ENCODE measurements at places on chromosomes 3 and 15.

- no peak for DNase-seq
Measured at GRCh38 chr3:151182349-151183079, 20.5 kb downstream of the GPR171 start.

DNA sequence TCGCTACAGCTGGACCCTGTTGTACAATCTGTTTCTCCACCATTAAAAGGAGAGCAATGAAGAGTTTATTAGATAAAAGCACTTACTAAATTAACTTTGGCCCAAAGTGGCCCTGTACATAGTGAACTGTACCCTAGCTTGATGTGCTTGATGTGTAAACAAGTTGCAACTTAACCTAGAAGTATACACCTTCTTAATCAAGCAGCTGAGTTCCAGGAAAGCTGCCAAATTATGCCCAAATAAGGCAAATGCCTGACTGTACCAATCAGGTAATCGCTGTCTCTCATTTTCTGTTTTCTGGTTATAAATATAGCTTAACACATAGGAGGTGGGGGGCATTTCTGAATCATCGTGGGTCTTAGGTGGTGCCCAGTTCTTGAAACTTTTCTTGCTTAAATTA is 704.8 kb upstream of the CBLB start:
- no peak for DNase-seq

- DNase-seq = no peak
Measured at GRCh38 chr3:83002869-83003445, 1241.5 kb upstream of the GBE1 start.

DNA sequence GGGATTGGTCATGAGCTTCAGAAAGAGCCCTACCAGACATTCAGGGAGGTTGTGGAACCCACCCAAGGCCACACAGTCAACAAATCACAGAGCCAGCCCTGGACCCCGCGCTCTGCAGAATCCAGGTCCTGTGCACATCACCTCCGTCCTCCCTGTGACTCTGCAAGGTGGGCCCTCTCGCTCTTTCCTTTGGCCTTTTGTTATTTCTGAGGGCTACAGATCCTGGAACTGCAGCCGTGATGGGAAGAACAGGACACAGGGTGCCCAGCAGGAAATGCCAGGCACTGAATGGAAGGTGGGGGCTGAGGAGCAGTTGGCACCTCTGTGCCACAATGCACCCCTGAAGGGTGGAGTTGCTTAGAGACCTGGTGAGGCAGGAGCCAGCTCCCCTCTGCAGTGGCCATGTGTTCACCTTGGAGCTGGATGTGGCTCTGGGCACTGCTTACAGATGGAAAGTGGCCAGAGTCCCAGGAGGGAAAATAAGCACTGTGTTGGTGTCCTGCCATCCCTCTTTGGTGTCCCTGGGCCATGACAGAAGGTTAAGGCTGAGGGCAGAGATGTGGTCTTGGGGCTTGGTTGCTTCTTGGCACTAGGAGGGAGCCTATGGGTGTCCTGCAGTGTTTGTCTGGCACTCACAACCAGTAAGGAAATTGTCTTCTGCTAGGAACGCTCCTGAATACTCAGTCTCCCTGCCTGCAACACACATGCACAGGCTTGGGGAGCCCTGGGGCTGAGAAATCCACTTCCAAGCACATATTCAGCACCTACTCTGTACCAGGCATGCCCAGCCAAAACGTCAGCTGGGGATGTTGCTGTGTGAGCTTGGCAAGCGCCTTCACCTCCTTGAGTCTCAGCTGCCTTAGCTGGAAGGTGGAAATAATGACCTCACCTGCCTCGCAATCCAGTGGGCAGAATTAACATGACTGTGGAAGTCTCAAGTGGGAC is 98.0 kb upstream of the SLC6A6 start:
- no peak for DNase-seq

GRCh38 chr3:11606865-11607440 is 36.8 kb downstream of the VGLL4 start:
- DNase-seq = no peak

- DNase-seq = no peak
Measured at GRCh38 chr3:13115576-13115910, 42.3 kb upstream of the IQSEC1 start.

GRCh38 chr3:183937601-183938286 is 53.1 kb upstream of the PARL start:
- no peak for DNase-seq

GRCh38 chr3:158508481-158508880 is 62.5 kb upstream of the MLF1 start:
- no peak for DNase-seq

- no peak for DNase-seq
Measured at GRCh38 chr3:143352850-143353550, 233.4 kb downstream of the CHST2 start.

GRCh38 chr3:40718209-40718608 is 193.4 kb downstream of the ZNF621 start:
- no peak for DNase-seq

DNA sequence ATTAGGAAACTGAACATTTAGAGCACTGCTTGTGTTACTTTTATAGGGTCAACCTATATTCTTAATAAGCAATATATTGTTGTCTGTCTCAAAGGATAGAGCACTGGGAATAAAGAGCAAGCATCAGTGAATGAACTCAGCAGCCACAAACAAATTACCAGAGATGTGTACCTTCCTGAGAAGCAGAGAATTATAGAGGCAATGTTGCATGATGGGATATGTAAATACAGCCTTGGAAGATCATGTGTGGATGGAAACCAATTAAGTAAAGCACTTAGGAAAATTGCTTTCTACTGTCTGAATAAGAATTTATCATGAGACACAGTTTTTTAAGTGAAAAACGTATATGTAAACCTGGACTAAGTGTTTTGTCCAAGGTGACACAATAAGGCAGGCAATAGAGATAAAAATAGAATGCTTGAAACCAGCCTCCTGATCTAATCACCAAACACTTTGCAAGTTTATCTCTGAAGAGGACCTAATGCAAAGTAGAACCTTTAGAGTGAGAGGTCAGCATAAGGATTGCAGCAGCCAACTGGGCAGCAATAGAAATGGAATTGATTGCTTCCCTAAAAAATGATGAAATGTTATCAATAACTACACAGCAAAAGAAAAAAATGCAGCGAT is 848.0 kb downstream of the TUSC7 start:
- no peak for DNase-seq

GRCh38 chr15:50053055-50053856 is 65.8 kb downstream of the ATP8B4 start:
- no peak for DNase-seq

GRCh38 chr3:141933421-141934300 is 57.2 kb downstream of the ATP1B3 start:
- no peak for DNase-seq

- DNase-seq = no peak
Measured at GRCh38 chr15:76994001-76994400, 925 bp upstream of the PSTPIP1 start.

GRCh38 chr3:28334552-28334951 is 14.0 kb upstream of the ZCWPW2 start:
- DNase-seq = no peak

GRCh38 chr15:68258692-68259091 is 18.9 kb upstream of the FEM1B start:
- DNase-seq = no peak

GRCh38 chr3:114623420-114624046 is 329.7 kb downstream of the TIGIT start:
- no peak for DNase-seq

- no peak for DNase-seq
Measured at GRCh38 chr3:18544146-18544545, 119.0 kb upstream of the SATB1 start.

DNA sequence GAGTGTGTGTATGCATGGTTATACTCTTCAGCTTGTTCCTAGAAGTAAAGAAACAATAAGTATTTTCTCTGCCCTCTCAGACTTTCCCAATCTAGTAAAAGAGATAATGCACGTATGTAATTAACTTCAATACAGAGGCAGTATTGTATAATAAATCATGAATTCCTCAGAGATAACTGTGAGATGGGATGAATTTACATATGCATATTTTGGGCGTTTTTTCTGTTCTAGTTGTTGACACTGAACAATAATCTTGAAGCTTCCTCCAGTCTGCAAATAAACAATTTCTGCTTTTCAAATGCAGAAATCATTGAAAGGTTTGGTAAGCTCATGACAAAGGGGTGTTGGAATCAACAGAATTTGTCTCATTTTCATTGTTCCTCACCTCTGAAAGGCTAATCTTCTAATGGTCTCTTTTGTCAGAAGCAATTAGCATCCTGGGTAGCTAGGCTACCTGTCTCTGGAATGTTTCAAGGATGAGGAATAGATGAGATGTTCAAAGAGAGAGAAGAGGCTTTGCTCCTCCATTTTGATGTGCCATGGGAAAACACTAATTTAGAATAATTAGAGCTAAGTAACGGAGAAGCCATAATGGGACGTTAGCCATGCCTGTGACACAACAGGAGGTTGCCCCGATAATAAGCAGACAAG is 43.3 kb upstream of the SIAH2 start:
- no peak for DNase-seq

DNA sequence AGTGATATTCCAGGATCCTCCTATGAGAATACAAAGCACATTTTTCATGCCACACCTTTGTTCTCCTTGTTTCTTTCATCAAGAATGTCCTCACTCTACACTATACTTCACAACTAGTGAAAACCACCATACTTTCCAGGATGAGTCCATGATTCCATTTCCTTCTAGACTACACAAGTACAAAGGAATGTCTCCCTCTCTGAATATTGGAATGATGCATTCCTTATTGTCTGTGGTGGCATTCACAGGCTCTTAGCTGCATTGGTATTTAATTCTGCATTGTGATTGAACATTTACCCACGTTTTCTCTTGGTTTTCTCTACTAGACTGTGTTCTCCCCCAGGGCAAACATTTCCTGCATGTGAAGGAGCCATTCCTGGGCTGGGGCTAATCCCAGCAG is 217.5 kb downstream of the RAP2B start:
- DNase-seq = no peak

DNA sequence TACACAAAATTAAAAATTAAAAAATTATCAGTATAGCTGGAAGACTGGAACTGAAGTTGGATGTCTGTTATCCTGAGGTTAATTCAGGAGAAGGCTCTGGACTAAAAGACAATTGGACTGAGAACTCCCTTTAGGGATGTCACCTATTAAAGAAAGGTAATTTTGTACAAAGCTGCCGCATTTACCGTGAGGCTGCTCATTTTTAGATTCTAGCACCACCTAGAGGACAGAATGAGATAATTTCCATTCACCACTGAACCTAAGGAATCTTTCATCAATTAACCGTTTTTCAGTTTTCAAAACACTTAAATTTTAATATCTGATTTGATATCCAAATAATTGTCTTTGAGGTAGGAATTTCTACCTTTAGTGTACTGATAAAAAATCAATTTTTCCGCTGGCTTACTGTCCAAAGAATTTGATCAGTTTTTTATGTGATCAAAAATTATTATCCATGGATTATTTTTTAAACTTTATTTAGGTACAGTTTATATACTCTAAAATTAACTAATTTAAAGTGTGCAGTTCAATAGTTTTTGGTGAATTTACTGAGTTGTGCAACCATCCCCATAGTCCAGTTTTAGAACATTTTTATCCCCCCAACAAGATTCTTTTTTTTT is 106.7 kb upstream of the TNIK start:
- peak; percentile 61 for DNase-seq

GRCh38 chr15:32099097-32099785 is 68.9 kb downstream of the CHRNA7 start:
- no peak for DNase-seq

DNA sequence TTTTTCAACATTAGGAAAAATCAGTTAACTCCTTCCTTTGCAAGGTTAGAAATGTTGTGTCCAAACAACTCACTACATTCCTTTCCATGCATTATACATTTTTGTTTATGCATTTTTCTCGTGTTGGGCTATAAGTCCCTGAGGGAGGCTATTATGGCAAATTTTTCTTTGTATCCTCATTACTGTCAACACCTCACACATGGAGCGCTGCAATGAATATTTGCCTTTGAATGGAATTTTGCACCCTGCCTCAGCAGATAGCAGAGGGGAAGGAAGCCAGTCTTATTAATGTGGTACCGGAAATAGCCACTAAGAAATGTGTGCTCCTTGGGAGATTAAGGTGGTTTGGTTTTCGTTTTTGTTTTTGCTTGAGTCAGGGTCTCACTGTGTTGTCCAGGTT is 134.7 kb downstream of the THSD4 start:
- no peak for DNase-seq

DNA sequence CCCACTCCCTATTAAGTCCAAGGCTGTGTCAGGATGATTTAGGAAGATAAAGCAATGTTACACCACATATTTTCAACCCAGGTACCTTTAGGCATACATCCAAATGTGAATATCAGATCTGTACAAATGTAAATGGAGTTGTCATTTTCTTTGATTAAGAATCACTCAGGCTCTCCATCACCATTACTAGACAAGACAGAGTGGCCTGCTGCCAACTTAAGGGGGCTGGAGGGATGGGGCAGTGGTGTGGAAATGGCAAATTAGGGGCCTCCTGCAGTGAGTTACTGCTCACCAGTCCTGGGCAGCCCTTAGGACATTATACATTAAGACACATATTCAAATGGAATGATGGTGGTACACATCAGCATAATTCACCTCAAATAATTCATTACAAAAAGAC is 211.0 kb downstream of the TNIK start:
- DNase-seq = peak; percentile 76

GRCh38 chr15:85766001-85766831 is 28.5 kb downstream of the KLHL25 start:
- DNase-seq = no peak

DNA sequence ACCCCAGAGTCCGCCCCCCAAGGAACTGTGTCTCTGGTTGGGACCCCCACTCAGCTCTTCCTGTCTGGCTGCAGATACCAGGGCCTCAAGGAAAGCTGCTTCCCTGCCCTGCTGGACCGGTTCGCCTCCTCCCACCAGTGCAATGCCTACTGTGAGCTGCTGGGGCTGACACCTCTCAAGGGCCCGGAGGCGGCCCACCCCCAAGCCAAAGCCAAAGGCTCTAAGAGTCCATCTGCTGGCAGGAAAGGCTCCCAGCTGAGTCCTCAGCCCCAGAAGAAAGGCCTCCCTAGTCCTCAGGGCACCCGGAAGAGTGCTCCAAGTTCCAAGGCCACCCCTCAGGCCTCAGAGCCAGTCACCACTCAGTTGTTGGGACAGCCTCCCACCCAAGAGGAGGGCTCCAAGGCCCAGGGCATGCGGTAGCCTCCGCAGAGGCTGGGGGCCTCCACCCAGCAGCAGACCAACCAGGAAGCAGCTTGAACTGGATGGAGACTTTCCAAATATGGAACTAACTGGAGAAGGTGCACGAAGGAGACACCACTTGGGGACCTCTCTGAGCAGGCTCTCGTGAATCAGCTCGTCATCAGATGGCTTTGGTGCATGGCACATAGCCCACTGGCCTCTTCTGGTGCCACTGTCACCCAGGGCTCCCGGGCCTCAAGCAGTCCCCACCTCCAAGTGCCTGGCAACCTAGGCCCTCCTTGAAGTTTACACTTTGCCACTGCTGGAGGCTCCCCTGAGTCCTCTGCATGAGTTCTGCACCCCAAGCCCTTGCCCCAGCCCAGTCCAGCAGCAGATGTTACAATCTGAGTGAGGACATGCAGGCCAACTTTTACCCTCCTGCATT is 16.2 kb upstream of the SLC28A1 start:
- no peak for DNase-seq

- no peak for DNase-seq
Measured at GRCh38 chr15:76464247-76464646, 127.7 kb downstream of the ISL2 start.

GRCh38 chr15:67074886-67075229 is 9.5 kb downstream of the SMAD3 start:
- no peak for DNase-seq

Data from NCI-H446 (cell line).